ENCODE measurements at places on chromosomes 3 and 15.

GRCh38 chr3:190370369-190370768 is 17.6 kb upstream of the CLDN16 start:
- no peak for DNase-seq

- DNase-seq: no peak
Observed at GRCh38 chr15:89670971-89671560, 8.1 kb downstream of the PLIN1 start.

DNA sequence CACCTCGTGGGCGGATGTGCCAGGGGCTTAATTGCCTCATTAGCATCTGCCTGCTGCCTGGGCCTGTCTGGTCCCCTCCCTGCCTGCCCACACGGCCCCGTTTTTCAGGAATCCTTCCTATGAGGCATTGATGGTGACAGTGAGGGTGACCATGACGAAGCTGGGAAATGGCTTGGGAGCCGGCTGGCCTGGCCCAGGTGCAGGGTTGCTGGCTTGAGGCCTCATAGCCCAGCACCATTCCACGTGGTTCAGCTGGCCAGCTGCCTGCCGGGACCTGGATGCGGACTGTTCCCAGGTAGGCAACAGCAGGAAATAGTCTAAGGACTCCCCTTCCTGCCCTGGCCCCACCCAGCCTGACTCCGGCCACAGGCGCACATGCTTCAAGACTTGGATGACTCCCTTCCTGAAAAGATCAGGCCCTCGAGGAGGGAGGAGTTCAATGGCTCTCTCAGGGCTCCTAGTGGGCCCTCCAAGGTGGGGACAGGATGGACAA is 8.9 kb upstream of the DUSP7 start:
- DNase-seq: no peak

DNA sequence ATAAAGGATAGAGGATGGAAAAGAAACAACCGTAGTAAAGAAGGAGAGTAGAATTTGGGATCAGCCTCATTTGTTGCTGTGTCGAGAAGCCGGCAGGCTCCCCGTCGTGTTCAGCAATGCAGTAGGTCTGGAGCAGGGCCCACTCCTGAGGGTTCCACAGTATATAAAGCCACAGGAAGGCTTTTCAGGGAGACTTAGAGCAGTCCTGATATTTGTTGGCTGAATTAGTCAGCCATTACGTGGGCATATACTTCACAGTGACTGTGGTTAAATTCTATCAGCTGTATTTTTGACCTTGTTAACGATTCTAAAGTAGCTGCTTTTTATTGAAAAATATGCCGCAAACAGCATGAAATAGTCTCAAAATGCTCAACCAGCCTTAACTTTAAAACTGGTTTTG is 149.5 kb downstream of the ITPR1 start:
- DNase-seq: no peak

DNA sequence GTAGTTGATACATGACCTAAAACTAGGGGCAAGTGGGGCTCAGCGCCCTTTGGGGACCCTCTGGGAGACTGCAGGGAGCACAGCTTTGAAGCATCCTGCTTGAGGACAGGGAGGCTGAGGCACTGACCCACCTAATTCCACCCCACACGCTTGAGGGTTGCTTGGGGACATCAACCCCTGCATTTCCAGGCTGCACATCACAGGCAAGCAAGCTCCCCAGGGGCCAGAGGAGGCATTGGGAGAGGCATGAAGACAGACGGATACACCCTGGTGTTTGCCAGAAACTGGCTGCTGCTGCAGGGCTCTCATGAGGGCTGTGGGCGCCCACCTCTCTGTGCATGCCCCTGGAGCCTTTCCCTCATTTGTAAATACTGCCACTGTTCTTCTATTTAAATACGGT is 99.3 kb downstream of the ABHD5 start:
- no peak for DNase-seq

DNA sequence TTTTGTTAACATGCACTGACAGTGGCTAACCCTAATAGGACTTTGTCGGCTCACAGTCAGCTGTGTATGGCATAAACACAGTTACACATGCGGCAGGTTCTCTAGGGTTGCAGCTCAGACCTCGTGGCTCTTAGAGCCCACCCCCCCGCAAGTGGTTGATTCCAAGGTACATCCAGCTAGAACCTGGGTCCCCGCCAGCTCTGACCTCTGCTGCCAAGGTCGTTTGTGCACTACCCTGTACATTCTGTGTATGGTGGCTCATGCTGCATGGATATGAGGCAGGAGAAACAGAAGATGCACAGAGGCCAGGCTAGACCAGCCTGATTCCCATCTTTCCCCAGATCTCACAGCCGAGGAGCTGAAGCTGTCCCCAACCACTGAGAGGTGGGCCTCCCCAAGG is 25.9 kb downstream of the PRR20G start:
- DNase-seq: no peak

GRCh38 chr15:91348752-91349500 is 248.9 kb downstream of the SV2B start:
- DNase-seq: no peak

DNA sequence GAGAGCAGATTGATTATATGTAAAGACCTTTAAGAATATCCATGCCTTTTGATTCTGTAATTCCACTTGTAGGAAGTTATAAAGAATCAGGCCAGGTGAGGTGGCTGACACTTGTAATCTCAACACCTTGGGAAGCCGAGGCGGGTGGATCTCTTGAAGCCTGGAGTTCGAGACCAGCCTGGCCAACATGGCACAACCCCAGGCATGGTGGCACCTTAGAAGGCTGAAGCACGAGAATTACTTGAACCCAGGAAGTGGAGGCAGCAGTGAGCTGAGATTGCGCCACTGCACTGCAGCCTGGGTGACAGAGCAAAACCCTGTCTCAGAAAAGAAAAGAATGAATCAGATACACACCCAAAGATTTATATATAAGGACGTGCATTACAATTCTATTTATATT is 33.9 kb downstream of the HRH1 start:
- no peak for DNase-seq

DNA sequence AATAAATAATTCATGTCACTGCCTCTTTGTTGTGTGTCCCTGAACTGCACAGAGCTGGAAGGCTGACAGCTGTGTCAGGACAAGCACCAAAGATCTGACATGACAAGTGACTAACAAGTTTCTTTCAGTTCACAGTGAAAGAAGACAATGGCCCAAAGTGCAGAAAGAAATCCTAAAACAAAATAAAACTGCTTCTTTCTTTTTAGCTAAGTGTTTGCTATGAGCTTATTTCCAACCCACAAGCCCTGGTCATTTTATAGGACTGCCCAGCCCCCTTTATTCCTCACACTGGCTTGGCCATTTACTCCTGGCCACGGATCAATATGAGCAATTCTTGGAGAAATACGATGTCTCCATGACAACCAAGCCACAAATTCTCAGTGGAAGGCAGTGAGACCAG is 238.5 kb downstream of the WDR72 start:
- no peak for DNase-seq

- no peak for DNase-seq
Observed at GRCh38 chr3:195238586-195239118, 32.3 kb downstream of the XXYLT1 start.

GRCh38 chr15:38726187-38726586 is 161.6 kb upstream of the RASGRP1 start:
- DNase-seq: no peak

DNA sequence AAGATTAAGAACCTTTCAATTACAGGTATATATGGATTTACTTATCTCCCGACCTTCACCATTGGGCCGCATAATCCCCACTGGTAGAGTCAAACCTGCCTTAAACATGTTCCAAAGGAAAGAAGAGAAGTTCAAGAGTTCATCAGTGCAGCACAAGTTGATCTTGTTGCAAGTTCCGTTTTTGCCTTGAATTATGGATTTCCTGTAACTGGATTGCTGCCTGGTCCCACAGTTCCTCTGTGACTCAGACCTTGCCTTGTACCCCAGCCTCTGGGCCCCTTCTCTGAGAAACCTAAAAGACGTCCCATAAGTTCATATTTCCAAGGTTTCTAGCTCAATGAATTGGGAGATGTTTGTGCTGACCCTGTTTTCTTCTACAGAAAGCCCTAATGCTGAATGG is 112.5 kb upstream of the THBS1 start:
- no peak for DNase-seq

DNA sequence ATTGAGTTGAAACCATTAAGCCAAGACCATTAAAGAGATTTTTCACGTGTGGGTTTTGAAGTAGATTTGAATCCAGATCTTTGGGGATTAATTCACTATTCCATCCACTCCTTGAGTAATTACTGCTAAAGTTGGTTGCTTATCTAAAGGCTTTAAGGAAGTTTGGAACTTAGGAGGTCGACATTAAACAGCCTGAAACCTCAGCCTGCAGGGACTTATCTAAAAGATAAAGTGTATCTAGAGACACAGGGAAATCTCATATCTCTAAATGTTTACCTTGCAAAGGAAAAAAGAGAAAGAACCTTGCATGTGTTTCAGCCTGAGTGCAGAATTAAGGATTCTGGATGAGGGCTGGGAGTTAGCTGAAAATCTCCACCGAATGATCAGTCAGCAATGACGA is 158.6 kb downstream of the MEIS2 start:
- no peak for DNase-seq

DNA sequence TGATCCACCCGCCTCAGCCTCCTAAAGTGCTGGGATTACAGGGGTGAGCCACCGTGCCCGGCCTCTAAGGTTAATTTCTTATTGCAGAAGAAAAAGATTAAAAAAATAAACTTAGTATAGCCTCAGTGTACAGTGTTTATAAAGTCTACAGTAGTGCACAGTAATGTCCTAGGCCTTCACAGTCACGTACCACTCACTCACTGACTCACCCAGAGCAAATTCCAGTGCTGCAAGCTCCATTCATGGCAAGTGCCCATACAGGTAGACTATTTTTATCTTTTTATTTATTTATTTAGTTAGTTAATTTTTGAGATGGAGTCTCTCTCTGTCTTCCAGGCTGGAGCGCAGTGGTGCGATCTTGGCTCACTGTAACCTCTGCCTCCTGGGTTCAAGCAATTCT is 3.2 kb upstream of the FLNB start:
- DNase-seq: no peak

GRCh38 chr3:53705774-53706173 is 140.4 kb downstream of the CHDH start:
- DNase-seq: no peak

GRCh38 chr15:43518197-43518761 is 871 bp downstream of the MAP1A start:
- no peak for DNase-seq

- no peak for DNase-seq
Observed at GRCh38 chr15:74903676-74904075, 3.0 kb downstream of the FAM219B start.

- no peak for DNase-seq
Observed at GRCh38 chr3:30919564-30919963, 25.1 kb upstream of the GADL1 start.

DNA sequence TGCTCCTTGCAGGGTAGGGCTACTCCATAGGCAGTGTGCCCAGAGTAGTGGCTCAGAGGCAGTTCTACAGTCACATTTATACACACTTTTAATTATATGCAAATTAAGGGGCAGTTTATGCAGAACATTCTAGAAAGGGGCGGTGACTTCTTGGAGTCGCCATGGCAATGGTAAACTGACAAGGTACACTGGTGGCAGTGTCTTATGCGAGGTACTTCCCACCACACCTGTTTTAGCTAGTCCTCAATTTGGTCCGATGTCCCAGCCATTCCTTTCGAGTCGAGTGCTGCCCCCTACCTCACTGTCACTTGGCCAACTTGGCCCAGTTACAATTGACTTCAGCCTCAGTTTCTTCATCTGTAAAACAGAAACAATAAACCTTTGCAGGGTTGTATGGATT is 3.8 kb upstream of the IRAK2 start:
- DNase-seq: no peak

DNA sequence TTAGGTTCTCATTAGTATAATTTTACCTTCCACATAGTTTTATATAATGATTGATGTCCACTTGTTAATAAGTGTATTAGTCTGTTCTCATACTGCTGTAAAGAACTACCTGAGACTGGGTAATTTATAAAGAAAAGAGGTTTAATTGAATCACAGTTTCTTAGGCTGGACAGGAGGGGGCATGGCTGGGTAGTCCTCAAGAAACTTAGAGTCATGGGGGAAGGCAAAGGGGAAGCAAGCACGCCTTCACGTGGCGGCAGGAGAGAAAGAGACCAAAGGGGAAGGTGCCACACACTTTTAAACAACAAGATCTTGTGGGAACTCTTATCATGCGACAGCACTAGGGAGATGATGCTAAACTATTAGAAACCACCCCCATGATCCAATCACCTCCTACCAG is 19.2 kb downstream of the DZIP3 start:
- DNase-seq: no peak

DNA sequence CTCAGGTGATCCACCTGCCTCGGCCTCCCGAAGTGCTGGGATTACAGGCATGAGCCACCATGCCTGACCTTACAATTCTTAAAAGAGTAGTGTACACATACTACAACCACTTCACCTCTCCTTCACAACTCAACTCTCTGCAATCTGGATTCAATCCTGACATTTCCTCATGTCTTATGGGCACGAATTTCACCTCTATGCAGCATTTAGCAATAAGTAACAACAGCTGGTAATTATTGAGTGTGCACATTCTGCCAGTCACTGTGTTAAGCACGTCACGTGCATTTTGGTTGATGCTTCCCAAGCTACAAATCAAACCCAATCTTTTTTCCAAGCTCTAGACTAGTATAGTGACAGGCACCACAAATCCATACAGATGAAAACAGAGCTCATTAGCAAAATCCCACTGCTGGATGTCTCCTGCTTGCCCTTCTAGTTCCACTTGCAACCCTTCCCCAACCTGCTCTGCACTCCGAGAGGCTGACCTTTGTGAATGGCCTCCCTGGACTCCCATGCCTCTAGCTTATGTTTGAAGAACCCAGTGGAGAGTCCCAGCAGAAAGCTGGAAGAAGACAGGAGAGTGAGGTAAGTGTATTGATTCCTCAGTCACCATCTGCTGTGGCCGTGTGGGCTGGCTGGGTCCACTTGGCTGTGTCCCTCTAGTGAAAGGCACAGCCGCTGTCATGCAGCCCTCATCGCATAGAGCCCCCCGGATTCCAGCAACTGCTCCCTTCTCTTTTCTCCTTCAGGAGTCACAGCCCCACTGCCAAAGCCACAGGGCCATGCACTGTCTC is 176.5 kb downstream of the MEX3B start:
- DNase-seq: no peak

- no peak for DNase-seq
Observed at GRCh38 chr3:60309539-60310268, 941.5 kb downstream of the FHIT start.

- DNase-seq: no peak
Observed at GRCh38 chr3:41448396-41448795, 249.1 kb downstream of the CTNNB1 start.

DNA sequence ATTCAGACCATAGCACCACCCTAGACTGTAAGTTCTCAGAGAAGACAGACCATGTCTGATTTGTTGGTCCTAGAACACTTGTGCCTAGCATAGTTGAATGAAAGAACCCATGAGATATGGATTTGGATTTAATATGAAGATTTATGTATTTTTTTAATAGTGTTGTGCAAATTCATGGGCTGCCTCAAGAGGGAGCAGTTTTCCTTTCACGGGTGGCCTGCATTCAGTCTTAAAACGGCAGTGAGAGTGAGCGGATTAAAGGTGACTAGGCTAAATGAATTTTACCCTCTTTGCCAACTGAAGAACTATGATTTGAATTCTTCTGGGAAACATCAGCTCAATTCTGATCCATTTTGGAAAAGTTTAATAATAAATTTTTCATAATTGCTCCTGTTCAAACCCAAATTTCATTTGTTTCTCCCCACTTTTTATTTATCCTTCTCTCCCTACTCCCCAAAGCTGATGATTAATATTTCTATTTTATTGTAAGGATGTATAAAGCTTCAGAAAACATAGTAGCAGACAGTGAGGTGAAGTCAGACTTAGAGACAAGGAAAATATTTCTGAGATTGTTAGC is 67.3 kb downstream of the MORC1 start:
- DNase-seq: no peak

Measured in left cardiac atrium (tissue), 4 donors.